ENCODE measurements at places on chromosomes 3 and 15. TPM values are rescaled to one million over a fixed set of nuclear protein-coding genes. Genes with fewer than 3 reads are reported as not detected.

Gene BCL6
- 154 TPM for total RNA-seq

- H3K4me3 ChIP-seq, result no peak overlapping the region
- H3K36me3 ChIP-seq, result no peaks in the 10 kb centered on the region
- no peaks in the 10 kb centered on the region for H3K4me1 ChIP-seq
- no peak overlapping the region for H3K27ac ChIP-seq
- H3K27me3 ChIP-seq, result no peaks in the 10 kb centered on the region
These were observed 26.6 kb downstream of the ITGB5 start for GRCh38 chr3:124860599-124860998.

DNA sequence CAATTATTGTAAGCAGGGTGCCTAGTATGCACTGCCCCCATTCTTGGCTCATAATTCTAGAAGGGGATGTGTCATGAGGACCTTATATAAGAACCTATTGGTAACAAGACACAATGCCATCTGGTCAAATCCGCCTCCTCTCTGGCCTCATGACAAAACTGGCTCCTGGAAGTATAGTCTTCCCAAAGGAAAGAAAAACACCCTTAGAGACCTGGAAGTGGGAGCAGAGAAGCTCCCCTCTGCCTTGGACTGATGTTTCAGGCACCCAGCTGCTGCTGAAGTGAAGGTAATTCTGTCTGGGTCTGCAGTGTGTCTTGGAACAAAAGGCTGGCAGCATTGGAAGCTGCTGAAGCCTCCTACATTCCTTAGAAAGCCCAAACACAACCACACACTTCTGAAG lies 107.2 kb upstream of the CLSTN2 start:
- no peaks in the 10 kb centered on the region for H3K4me1 ChIP-seq
- H3K27ac ChIP-seq, result no peak overlapping the region
- no peak for DNase-seq
- H3K4me3 ChIP-seq, result no peak overlapping the region
- no peaks in the 10 kb centered on the region for H3K36me3 ChIP-seq
- no peaks in the 10 kb centered on the region for H3K27me3 ChIP-seq

DNA sequence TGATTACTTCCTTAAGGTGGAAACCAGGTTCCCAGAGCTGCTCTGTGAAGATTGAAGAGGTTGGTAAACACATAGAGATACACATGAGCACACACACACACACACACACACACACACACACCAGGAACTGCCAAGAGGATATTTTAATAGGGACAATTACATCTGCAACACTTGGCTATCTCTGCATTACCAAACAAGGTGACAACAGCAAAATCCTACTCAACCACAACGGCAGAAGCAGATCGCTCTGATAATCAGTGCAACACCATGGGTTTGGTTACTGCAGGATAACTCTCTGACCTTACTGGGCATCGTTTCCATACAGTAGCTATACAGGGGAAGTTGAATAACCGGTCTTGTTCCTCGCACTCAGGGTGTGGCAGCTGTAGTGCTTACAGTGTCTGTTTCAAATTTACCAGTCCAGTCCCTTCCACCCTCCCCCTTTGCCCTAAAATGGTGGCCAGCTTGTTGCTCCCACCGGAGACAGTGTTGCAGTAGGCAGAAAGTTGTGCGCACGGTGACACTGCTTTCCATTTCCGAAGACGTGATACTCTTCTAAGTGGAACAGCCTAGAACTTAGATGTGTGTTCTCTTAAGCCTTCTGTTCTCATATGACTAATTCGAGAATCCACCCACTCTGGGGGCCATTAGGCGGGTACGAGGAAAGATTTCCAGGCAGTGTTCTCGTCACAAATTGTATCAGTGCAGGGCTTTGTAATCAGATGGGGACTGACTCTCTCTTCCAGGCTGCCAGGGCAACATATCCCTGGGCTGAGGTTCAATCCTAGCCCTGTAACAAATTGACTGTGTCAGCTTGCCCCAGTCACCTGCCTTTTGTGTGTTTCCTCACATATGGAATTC lies 176.2 kb downstream of the P3H2 start:
- DNase-seq, result no peak
- no peaks in the 10 kb centered on the region for H3K36me3 ChIP-seq
- no peak overlapping the region for H3K4me3 ChIP-seq

DNA sequence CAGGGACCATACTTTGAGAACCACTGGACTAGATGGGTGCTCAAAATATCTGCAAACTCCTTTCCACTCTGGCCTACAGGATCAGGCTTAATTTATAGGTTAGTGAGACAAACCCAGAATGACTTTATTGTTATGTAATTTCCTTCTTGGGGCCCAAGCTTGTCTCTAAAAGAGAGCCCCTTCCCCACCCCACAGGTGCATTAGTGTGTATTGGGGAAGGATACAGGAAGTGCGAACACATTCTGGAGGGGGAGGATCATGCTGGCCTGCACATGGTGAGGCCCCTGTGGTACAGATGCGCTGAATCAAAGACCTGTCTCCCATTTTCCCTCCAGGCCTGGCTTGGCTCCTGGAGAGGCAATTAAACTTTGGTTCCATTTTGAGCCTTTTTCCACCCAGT lies 273.0 kb upstream of the LRTM1 start:
- H3K36me3 ChIP-seq, result no peaks in the 10 kb centered on the region
- no peak for DNase-seq
- no peaks in the 10 kb centered on the region for H3K27me3 ChIP-seq
- no peak overlapping the region for H3K4me3 ChIP-seq

- no peaks in the 10 kb centered on the region for H3K4me1 ChIP-seq
- no peaks in the 10 kb centered on the region for H3K36me3 ChIP-seq
- no peak overlapping the region for H3K27ac ChIP-seq
- no peak for DNase-seq
These were observed 198.9 kb downstream of the ADAMTS9 start for GRCh38 chr3:64488939-64489338.

DNA sequence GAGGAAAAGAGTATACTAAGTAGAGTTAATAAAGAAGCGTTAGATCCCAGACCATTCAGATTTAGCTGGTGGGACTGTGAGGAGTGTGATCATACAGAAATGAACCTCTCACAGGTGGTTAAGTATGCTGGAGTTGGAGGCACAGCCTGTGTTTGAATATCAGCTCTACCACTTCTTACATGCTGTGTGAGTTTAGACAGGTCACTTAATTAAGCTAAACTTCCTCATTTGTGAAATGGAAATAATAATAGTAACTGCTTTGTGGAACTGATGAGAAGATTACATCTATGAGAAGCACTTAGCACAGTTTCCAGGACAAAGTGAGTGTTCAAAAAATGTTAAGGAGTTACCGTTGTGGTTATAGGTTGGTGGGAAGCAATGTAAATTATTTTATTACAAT lies 8.4 kb downstream of the ACP3 start:
- DNase-seq, result no peak
- no peaks in the 10 kb centered on the region for H3K27me3 ChIP-seq
- H3K4me3 ChIP-seq, result no peak overlapping the region
- H3K36me3 ChIP-seq, result no peaks in the 10 kb centered on the region
- H3K4me1 ChIP-seq, result no peaks in the 10 kb centered on the region
- H3K27ac ChIP-seq, result no peak overlapping the region

GRCh38 chr15:62809115-62809967 lies 233.2 kb upstream of the TPM1 start:
- no peaks in the 10 kb centered on the region for H3K27me3 ChIP-seq
- H3K4me1 ChIP-seq, result no peaks in the 10 kb centered on the region
- no peak for DNase-seq
- H3K4me3 ChIP-seq, result no peak overlapping the region
- no peaks in the 10 kb centered on the region for H3K36me3 ChIP-seq

GRCh38 chr15:28017423-28017924 lies 81.6 kb downstream of the OCA2 start:
- no peaks in the 10 kb centered on the region for H3K4me1 ChIP-seq
- no peak overlapping the region for H3K27ac ChIP-seq
- H3K27me3 ChIP-seq, result no peaks in the 10 kb centered on the region
- no peak for DNase-seq

DNA sequence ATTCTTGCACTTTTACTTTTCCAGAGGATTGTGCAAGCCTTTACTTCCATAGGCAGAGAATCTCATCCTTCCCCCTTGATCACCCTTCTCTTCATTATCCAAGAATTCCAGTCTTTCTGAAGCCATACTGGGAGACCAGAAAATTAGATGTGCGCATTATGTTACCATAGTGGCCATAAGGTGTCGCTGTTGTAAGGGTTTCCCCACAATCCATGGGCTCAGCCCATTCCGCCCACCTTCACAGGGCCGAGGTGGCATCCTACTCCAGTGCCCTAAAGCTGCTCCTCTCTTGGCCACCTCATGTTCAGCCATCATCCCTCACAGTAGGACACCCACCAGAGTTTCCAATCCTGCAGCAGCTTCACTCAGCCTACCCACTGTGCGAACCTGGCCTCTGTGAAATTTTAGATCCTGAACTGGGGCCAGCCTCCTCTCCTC lies 35.0 kb downstream of the CTSH start:
- H3K27me3 ChIP-seq, result no peaks in the 10 kb centered on the region
- peak; percentile 23 for DNase-seq

Gene CAV3
- total RNA-seq, result not detected

- H3K27me3 ChIP-seq, result no peaks in the 10 kb centered on the region
- peaks cover 41% of the 10 kb centered on the region for H3K4me1 ChIP-seq
- no peak overlapping the region for H3K4me3 ChIP-seq
- H3K36me3 ChIP-seq, result peaks cover 17% of the 10 kb centered on the region
These were observed 603.4 kb downstream of the FOXP1 start for GRCh38 chr3:70979983-70980645.

DNA sequence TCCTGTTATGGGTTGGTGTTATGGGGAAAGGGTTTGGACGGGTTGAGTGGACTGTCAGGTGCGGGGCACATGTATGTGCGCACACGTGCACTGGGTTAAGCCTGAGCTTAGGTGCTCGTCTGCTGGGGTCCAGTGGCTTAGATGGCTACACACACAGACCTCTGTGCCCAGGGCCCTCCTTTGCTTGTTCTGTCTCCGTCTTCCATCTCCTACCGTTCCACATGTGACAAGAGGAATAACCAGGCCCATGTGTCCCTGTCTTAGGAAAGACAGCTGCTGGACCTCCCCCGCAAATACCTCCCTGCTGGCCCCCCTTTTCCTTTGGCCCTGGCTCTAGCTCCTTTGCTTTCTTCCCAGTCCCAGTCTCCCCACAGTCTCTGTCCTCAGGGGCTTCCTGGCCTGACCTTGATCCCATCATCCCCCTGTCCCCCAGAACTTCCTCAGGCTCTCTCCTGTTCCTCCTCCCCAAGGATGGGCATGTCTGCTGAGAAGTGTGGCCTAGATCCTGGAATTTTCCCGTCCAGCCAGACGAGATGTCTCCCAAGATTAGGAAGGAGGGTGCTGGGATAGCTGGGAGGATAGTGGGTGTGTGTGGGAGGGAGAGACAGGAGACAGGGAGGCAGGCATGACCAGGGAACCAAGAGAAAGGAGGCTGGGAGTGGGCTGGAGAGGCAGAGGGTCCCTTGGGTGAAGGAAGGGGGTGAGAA lies 797 bp upstream of the THPO start:
- peaks cover 4% of the 10 kb centered on the region for H3K4me1 ChIP-seq
- H3K4me3 ChIP-seq, result no peak overlapping the region
- H3K36me3 ChIP-seq, result no peaks in the 10 kb centered on the region
- no peak overlapping the region for H3K27ac ChIP-seq
- DNase-seq, result no peak

GRCh38 chr15:60301024-60301423 lies 96.8 kb downstream of the ANXA2 start:
- H3K4me1 ChIP-seq, result no peaks in the 10 kb centered on the region
- H3K27me3 ChIP-seq, result no peaks in the 10 kb centered on the region
- no peak overlapping the region for H3K4me3 ChIP-seq
- no peak overlapping the region for H3K27ac ChIP-seq
- H3K36me3 ChIP-seq, result no peaks in the 10 kb centered on the region

DNA sequence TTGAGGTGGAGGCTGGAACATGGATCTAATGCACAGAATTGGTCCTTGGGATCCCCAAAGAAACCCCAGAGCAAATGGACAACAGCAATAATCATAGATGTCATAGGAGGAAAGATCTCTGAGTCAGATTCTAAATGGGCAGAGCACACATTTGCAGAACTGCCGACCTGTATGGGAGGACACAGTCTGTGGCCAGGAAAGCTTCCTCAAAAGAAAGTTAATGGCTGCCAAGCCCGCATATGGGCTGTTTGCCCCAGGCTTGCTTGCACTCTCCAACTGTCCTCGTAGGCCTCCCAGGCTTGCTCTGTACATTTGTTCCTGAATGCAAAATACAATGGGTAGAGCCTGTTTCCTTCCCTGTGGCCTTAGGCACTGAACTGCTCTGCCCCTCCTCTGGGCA lies 102.0 kb upstream of the PLXNA1 start:
- no peak overlapping the region for H3K4me3 ChIP-seq
- H3K4me1 ChIP-seq, result no peaks in the 10 kb centered on the region
- no peaks in the 10 kb centered on the region for H3K36me3 ChIP-seq
- no peaks in the 10 kb centered on the region for H3K27me3 ChIP-seq

Gene MRAS
- 2.4 TPM for total RNA-seq

DNA sequence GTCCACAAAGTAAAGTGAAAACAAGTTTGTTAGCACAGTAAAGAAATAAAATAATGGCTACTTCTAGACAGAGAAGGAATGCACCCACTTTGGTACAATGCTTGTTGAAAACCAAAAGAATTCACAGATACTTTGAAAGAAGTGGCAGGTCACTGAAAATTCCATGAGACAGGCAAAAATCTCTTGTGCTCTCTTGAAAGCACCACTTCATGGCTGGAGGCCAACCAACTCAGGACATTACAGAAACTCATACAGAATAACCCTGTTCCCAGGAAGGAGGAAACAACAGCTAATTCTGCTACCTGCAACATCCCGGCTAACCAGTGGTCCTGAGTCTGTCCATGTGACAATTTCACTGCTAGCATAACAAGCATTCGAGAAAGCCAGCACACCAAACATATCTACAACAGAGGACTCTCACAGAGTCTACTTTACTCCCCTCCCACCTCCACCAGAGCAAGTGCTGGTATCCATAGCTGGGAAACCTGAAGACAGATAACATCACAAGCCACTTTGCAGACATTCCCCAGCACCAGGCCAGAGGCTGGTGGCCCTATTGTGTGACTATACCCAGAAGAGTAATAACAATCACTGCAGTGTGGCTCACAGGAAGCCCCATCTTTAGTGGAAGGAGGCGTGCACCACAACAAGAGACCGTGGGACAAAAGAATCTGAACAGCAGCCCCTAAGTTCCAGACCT lies 255.3 kb upstream of the SLITRK3 start:
- H3K27me3 ChIP-seq, result no peaks in the 10 kb centered on the region
- no peak overlapping the region for H3K4me3 ChIP-seq
- no peak overlapping the region for H3K27ac ChIP-seq
- no peaks in the 10 kb centered on the region for H3K4me1 ChIP-seq
- H3K36me3 ChIP-seq, result no peaks in the 10 kb centered on the region
- DNase-seq, result no peak
